EH (cell line): ENCODE measurements at places on chromosomes 7 and 10.

- DNase-seq, result no peak
These were observed at the start of gene SYCE1 for GRCh38 chr10:133565441-133566294. Gene SYCE1, minus strand, starts transcription at chr10:133565583. Its CDS starts 54 bp downstream, at chr10:133565529.

- DNase-seq, result no peak
These were observed 288.0 kb downstream of the FGFR2 start for GRCh38 chr10:121310151-121310711.

GRCh38 chr10:85764108-85764507, 602.5 kb downstream of the GRID1 start:
- DNase-seq, result no peak

DNA sequence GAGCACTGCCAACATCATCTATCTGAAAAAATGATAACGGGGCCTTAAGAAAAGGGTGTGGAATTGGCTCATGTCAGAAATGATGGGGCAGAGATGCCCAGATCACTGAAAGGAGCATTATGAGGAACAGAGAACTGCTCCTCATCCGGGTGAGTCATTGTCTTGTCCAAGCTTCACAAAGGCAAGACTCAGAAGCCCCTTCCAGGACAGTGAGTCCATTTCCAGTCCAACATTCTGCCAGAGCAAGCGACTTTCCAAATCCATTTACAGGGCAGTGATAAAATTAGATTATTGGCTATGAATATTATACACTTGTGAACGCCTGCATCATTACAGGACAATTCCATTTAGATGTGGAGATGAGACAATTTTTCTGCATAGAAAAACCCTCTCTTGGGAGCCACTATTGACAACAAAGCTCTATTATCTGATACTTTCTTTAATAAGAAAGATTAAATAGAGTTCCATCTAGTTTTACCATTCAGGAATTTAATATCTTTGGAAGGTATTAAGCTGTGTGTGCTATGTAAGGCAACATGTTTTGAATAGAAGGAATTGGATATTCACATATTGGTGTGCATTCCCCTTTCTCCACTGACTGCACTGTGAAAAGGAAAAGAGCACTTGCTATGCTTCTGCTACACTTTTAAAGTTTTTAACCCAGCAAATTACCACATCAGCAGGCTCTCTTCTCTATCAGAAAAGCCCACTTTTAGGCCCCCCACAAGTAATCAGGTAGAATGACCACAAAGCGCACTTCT, 159.6 kb downstream of the NRP1 start:
- peak; percentile 45 for DNase-seq

DNA sequence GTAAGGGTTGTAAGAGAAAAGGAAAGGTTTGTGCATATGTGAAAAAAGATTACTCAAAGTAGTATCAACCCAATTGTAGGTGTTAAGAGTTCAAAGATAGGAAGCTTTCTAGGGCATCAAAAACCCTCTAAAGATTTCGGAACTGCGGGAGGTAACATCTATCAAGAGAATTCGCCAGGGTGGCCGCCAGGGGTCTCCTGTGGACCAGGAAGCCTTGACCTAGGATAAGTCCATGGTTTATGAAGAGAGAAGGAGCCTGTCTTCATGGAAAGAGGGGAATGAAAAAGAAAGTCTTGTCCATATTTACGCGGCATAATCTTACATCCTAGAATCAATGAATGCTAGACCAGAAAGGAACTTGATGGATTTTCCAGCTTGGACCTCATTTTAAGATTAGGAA, 140.7 kb upstream of the CALCR start:
- DNase-seq, result peak; percentile 48

DNA sequence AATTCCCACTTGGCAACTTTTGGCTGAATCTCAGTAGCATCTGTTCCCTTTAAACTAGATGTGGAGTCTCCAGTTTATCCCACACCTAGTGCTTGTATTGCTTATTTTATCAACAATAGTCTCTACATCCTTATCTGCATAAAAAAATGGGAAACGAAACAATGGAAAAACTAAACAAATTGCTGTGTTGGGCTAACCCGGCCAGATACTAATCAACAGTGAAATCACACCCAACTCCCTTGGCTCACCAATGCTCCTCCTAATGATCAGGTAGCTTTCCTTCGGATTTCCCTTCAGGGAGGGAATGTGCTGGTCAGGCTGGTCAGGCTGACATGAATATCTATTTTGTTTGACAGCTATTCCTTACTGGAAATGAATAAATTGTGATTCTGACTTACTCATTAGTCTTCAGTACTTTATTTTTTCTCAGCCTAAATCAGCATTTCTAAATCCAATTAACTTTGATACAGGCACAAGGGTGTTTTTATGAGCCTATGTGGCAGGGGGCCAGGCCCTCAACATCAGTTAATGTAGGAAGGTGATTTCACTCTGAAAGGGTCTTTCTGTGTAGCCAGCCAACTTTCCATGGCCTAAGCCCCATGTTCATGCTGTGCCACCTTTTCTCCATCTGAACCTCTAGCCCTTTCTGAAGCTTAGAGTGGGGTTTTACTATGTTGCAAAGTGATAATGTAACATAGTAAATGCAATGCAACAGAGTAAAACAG, 170.5 kb upstream of the NPSR1 start:
- DNase-seq, result no peak

GRCh38 chr7:138752518-138753149, 45.2 kb upstream of the TMEM213 start:
- DNase-seq, result no peak

DNA sequence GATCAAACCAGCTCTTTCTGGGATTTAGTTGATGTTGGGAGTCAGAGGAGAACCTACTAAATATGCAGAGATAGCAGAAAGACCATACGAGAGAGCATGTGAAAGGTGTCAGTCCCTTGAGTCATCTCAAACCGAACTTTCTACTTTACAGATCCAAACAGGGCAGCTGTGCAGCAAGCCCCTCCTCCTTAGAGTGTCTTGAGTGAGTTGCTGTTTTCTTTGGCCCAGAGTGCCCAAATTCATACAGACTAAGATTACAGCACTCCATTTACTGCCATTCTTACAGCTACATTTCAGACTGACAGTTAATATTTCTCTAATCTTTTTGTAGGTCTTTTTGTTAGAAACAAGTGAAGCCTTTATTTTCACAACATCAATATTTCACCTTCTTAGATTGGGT, 53.4 kb downstream of the NRCAM start:
- DNase-seq, result no peak
